RPMI7951 (cell line): ENCODE measurements at places on chromosomes 1 and 21. TPM values are rescaled to one million over a fixed set of nuclear protein-coding genes. Genes with fewer than 3 reads are reported as not detected.

The DPH5 gene
- total RNA-seq: 20.5 and 21.9 TPM in 2 replicates

The SNAP47 gene
- 37.8 and 38.8 TPM in 2 replicates for total RNA-seq

The NHLH2 gene
- total RNA-seq: not detected in 2 replicates

The LIPI gene
- total RNA-seq: not detected in 2 replicates

The CDK18 gene
- under 0.01 and 0.36 TPM in 2 replicates for total RNA-seq

The LAPTM5 gene
- total RNA-seq: 70.7 and 82.5 TPM in 2 replicates

The SYT14 gene
- total RNA-seq: 1.1 and 2.2 TPM in 2 replicates

The CYP4B1 gene
- total RNA-seq: not detected in 2 replicates

The NFASC gene
- 6.0 and 6.8 TPM in 2 replicates for total RNA-seq

DNA sequence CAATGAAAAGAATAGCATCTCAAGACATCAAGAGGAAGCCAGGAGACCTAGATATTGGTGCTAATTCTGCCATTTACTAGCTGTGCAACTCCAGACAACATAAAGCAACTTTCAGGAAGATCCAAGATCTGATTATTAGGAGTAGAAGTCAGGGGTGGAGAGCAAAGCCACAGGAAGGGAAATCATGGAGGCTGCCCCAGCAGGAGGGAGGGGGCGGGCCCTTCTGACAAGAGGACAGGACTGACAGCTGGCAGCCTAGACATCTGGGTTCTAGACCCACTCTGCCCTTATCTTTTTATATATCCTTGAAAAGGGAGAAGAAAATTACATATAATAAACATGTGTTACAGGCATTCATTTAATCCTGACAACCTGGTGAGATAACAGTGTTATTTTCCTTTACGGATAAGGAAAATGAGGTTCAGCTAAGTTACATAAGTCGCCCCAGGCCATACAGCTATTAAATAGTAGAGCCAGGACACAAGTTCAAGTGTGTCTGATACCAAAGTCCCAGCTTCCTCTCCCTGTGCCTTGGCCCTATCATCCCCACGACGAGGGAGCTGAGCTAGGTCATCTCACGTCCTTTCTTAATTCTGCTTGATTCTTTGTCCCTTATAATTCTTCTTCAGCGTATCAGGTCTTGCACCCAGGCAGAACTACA, 46.6 kb downstream of the ARHGEF11 start:
- no peak for DNase-seq

DNA sequence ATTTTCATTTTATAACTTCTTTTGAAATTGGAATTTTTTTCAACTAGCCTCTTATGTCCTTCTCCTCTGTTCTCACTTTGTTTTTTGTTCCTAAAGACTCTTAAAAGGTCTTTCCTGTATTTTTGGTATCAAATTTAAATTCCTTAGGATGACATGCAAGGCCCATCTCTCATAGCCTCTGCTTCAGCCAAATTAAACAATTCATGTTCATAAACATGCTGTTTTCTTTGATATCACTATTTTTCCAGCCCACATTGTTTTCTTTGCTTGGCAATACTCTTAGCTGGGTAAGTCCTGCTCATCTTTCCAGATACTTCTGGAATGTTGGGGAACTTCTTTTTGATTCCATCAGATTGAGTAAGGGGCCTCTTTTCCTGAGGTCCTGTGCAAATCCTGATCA, 55.8 kb upstream of the GPR88 start:
- DNase-seq: no peak

DNA sequence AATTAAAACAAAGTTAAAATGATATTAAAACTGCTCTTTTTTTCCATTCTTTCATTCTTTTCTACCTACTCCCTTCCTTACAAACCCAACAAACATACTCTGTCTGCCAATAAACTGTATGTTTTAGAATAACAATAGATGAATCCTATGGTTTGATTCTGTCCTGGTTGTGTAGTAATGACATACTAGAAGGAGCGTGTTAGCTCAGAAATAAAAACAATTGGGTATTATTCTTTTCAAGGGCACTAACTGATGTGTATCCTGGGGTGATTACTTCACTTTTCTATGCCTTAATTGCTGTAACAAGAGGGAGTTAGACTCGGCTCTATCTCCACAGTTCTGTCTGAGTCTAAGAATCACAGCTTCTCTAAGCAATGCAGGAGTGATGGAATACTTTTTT, 194.4 kb downstream of the GIPC2 start:
- DNase-seq: no peak

DNA sequence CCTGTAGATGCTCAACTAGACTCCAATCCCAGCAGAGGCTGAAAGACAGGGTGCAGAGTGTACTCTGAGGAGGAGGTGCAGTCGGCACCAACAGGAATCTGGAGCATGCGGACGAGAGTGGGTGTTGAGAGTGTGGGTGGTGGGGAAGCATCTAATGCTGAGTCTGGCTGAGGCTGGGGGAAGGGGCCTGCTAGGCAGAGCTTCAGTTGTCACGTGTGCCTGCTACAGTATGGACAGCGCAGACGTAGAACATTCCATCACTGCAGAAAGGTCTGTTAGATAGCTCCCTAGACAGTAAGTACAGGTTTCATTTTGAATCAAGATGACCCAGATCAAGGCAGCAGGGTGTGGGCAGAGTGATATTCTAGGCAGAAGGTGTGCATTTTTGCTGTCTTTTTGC, 23.1 kb downstream of the SNAP47 start:
- no peak for DNase-seq

DNA sequence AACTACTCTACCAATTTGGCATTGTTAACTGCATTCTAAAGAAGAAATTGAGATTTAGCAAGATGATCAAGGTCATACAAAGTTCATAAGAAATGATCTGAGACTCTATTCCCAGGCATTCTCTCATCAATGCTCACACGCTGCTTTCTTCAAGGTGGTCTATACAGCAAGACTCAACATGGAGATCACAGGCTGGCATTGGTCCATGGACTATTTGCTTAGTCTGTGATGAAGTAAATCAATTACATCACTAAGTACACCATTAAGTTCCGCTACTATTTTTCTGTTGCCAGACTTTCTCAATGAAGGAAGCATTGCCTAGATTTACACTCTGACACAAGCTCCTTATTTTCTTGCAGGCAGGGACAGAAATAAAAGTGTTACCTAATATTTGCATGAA, 51.9 kb upstream of the CYP2J2 start:
- no peak for DNase-seq

DNA sequence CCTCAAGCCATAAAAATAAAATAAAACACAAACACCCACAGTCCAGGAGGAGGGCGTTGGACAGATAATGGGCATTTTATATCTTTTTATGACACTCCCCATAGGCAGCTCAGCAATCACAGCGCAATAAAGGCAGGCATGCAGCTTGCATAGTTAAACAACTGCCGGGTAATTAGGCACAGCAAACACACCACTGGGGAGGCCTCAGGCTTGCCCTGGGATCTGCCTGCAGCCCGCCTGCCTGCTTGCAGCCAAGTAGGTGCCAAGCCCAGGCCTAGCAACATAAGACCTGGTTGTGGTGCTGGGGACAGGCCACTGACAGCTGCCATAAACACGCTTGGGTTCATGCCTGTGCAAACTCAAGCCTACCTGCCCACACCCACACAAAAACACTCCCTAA, 54.2 kb downstream of the DMAP1 start:
- DNase-seq: no peak

- DNase-seq: no peak
Measured at GRCh38 chr1:222697203-222697602, 15.1 kb downstream of the AIDA start.
